ENCODE measurements at places on chromosomes 5 and 9.
A peak's percentile ranks its signal among the peaks of the same experiment; 100 is the strongest.

- DNase-seq: peak; percentile 33
Measured at GRCh38 chr9:33510262-33511183, 13.5 kb upstream of the ANKRD18B start.

DNA sequence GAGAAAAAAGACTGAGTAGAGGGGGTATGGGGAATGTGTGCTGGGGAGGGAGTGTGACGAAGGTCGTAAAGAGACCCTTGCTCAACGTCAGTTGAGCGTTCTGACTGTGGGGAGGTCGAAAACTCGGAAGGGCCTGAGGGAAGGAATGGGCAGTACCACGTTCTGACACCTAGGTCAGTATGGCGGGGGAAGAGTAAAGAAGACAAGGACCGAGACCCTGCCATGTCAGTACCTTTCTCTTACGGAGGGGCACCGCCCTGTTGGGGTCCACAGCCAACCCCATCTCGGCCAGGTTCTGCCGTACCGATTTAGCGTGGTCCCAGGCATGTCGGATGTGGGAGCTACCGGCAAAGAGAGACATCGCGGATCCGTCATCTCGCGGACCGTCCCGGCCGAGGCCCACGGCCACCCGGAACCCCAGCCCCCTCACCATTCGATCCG lies 375 bp downstream of the NOP16 start:
- DNase-seq: no peak

GRCh38 chr5:16456103-16456832 lies 9.3 kb downstream of the ZNF622 start:
- DNase-seq: no peak

DNA sequence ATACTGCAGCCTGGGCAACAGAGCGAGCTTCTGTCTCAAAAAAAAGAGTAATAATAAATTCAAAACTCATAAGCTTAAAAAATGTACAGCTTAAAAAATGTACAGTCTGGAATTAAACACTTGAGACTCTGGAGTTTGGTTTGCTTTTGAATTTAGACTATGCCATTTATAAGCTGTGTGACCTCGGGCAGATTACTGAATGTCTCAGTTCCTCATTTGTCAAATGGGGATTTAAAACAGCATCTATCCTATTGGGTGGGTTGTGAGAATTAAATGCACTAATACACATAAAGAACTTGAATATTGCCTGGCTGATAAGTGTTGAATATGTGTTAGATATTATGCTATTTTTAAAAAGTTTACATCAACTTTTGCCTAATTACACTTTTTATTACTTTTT lies 98.4 kb downstream of the SCAMP1 start:
- DNase-seq: no peak

GRCh38 chr5:30994176-30994575 lies 199.3 kb upstream of the CDH6 start:
- no peak for DNase-seq

GRCh38 chr5:78888580-78889368 lies 96.3 kb downstream of the ARSB start:
- no peak for DNase-seq

GRCh38 chr9:88949961-88950340 lies 41.3 kb upstream of the S1PR3 start:
- DNase-seq: no peak

GRCh38 chr9:35743452-35743851 lies 5.6 kb downstream of the GBA2 start:
- no peak for DNase-seq
